Fibroblast of upper back skin (primary cell): ENCODE measurements at places on chromosomes 13 and 19.

DNA sequence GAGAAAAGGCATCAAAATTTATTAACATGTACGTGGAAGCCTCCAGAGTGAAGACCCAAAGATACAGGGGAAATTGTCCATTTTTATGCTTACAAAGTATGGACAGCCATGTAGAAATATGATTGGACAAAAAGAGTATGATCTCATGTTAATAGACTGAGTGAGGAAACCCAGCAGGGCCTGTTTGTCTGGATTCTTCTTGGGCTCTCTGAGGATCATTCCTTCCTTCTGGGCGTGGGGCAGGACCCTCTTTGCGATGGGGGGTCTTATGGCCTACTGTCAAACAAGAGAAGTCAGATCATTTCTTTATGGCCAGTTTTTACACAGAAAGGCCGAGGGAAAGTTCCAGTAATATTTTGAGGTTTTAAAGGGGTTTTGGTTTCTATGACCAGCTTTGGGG lies 110.8 kb downstream of the ESD start:
- DNase-seq: no peak

DNA sequence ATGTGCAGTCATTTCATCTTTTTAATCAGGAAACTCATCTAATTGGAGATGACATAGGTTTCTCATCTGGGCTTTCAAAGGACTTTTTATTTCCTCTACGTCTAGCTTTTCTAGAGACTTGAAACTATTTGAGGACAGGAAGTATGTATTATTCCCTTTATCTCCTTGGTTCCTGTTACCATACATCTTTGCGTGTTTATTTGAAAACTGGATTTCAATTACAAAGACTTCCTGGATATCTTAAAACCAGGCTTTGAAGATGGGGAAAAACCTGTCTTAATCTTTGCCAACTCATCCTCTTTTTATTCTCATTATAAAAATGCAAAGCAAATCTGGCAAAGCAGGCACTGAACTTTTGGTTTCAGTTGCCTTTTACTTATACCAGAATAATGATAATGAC lies 130.5 kb downstream of the LMO7 start:
- no peak for DNase-seq

GRCh38 chr13:75356421-75356820 lies 125.5 kb downstream of the TBC1D4 start:
- DNase-seq: peak; percentile 49

GRCh38 chr13:76832258-76832988 lies 53.8 kb downstream of the KCTD12 start:
- no peak for DNase-seq

- peak; percentile 97 for DNase-seq
These were observed 33.5 kb downstream of the FAM216B start for GRCh38 chr13:42814868-42815267.

- no peak for DNase-seq
These were observed 10.0 kb downstream of the PKN1 start for GRCh38 chr19:14442891-14443631.

- DNase-seq: no peak
These were observed 11.5 kb downstream of the ZBTB7A start for GRCh38 chr19:4055209-4055552.

DNA sequence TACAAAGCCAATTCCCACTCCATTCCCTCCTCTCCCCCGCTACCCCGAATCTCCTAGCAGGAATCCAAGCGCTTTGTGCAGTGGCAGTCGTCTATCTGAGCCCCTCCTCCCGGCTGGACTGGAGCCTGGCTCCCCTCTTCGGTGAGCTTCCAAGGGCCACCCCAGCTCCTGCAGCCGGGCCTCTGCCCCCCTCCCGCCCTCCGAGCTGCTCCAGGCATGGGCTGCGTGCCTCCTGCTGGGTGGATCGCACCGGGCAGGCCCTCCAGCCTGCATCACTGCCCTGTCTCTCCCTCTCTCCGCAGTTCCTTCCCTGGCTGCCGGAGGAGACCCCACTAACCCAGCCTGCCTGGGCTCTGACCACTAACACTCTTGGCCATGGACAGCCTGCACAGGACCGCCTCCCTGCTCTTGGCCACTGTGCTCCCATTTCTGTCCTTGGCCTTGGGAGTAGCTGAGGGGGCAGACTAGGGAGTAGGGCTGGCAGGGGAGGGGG lies 12.9 kb upstream of the LENG8 start:
- no peak for DNase-seq

DNA sequence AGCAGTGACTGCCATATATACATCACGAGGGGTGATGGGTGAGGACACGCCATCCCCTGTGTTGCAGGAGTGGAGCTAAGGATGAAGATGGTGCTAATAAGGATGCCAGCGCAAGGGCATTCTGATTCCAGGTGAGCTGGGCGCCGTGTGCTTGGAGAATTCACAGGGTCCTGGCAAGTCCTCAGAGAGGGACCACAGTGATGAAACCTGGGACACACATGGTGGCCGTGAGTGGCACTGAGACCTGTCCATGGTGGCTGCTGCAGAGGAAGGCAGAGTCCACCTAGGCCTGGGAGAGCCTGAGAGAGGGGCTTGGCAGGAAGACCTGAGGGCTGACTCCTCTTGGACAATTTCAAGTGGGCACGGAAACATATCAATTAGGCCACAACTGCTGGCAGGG lies 65.2 kb downstream of the RFX2 start:
- DNase-seq: no peak

DNA sequence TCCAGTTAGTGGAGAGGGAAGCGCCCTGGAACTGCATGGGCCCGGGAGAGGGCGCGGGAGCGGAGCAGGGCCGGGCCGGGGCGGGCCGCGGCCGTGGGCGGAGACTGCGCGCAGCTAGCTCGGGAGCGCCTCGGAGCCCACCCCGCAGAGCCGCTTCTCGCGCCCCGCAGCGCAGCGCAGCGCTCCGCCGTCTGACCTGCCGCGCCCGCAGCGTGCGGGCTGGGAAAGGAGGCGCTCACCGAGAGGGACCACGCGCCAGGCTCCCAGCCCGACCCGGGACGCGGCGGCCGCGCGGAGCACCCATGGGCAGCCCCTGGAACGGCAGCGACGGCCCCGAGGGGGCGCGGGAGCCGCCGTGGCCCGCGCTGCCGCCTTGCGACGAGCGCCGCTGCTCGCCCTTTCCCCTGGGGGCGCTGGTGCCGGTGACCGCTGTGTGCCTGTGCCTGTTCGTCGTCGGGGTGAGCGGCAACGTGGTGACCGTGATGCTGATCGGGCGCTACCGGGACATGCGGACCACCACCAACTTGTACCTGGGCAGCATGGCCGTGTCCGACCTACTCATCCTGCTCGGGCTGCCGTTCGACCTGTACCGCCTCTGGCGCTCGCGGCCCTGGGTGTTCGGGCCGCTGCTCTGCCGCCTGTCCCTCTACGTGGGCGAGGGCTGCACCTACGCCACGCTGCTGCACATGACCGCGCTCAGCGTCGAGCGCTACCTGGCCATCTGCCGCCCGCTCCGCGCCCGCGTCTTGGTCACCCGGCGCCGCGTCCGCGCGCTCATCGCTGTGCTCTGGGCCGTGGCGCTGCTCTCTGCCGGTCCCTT lies at the start of gene MLNR:
MLNR (plus strand) TSS at position 303 of the 820 bp plus-strand sequence; CDS start at position 303, 0 bp downstream.
- peak; percentile 9 for DNase-seq

- no peak for DNase-seq
These were observed 159.5 kb upstream of the SOX1 start for GRCh38 chr13:111907341-111907880.

- DNase-seq: no peak
These were observed 236.7 kb upstream of the CSNK1A1L start for GRCh38 chr13:37342205-37342604.
